Esophagus squamous epithelium (tissue), 5 donors: ENCODE measurements at places on chromosomes 16 and 17.

DNA sequence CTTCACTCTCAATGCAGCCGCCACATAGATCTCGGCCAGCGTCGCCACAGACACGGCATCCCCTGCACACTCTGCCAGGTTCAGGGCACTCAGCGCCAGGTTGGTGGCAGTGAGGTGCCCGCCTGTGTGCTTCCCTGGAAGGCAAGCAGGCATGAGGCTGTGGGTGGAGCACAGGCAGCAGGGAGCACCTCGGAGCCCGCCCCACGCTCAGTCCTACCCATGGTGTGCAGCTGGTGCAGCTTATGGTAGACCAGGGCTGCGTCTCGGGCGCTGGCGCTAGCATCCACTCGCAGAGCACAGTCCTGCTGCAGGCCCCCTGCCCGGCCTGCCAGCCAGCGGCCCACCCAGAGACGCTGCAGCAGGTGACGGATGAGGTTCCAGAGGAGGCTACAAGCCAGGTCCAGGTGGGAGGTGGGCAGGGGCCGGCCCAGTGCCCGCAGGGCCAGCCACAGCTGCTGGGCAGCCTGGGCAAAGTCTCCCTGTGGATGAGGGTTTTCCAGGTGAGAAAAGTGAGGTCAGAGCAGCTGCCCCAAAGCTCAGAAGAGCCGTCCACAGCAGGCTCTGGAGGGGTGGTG, 20.5 kb downstream of the SREBF1 start:
- no peak for DNase-seq

GRCh38 chr16:73190256-73190655, 142.3 kb upstream of the ZFHX3 start:
- DNase-seq, result no peak

DNA sequence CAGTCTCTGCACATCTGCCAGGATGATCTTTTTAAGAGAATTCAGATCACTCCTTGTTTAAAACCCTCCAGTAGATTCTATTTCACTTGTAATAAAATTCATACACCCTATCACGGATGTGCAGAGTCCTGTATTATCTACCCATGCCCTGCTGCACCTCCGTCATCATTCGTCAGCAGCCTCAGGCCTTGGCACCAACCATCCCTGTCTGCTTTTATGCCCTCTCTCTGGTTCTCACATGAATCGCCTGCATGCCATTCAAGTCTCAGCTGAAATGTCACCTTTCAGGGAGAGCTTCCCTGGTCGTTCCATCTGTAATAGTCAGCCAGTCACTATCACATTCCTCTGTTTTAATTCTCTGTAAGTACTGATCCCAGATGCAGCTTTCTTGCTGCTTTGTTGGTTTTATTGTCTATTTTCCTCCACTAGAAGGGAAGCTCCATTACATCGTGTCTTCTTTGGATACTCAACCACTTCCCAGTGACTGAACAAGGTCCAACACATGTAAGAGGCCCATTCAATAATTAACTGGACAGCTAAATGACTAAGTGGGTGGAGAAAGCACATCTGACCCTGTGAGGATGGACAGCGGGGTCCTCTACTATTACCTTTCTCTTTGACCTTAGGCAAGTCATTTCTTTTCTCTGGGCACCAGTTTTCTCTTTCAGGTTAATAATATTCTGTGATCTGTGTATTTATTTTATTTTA, 81.2 kb upstream of the GOT2 start:
- DNase-seq, result no peak

DNA sequence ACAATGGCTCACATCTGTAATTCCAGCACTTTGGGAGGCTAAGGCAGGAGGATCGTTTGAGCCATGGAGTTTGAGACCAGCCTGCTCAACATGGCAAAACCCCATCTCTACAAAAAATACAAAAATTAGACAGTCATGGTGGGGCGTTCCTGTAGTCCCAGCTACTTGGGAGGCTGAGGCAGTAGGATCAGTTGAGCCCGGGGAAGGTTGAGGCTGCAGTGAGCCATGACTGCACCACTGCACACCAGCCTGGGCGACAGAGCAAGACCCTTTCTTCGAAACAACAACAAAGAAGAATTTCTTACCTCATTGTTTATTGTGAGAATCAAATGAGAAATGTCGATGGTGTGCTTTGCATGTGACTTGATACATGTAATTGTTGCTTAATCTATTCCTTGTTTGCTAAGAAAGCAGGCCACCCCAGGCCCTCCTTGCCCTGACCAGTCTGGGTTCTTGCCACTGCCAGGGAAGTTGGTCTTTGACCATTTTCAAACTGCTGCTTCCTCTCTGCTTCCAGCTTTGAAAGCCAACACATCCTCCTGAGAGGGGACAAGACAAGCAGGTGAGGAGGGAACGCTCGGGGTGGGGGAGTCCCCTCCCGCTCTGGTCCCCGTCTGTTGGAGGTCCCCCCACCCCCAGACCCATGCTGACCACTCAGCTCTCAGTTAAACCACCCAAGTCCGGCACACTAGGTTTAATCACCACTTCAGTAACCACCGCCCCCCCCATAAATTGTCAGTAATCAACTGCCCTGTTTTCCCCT, 47.3 kb upstream of the CPNE2 start:
- DNase-seq, result no peak

DNA sequence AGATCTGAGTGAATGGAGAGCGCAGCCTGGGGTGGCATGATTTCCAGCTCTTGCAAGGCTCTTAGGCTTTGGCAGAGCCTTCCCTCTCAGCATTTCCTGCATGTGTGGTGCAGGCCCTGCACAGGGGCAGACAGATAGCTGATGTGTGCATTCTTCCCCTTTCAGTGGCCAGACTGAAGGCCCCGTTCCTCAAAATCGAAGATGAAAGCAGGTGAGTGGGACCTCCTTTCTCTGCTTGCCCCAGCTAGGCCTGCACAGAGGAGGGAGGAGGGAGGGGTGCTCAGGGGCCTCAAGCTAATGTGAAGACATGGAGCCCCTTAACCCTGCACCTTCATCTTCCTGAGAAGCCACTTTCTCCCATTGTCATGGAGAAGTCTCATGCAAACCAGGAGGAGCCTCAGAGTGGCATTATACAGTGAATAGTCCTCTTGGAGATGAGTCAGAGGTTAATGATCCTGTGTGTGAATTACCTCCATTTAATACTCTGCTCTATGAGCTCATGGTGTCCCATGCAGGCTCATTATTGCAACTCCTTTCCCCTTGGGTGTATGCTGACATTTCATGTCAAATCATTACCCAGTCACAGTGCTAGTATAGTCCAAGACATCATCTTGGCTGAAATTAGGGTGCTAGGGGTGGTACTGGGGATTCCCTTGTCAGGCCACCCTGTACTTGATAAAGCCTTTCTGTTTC, 20.4 kb upstream of the ADAM11 start:
- DNase-seq, result no peak

DNA sequence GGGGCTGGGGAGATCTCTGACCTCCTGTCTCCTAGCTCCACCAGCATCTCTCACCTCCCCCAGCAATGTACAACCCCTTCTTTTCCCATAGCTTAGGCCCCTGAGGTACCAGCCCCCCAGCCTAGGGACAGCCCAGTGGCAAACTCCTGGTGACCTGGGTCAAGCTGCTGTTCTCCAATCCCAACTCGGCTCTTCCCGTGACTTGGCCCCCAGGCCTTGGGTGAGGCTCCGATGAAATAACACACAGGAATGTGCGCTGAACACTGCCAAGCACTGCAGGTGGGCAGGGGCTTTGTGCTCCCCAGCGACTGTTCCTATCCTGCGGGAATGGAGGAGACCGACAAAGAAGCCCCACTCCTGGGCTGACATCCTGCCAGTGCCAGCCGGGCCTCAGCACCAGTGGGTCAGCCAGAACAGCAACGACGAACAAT, 63.7 kb upstream of the AMZ2 start:
- DNase-seq, result no peak

DNA sequence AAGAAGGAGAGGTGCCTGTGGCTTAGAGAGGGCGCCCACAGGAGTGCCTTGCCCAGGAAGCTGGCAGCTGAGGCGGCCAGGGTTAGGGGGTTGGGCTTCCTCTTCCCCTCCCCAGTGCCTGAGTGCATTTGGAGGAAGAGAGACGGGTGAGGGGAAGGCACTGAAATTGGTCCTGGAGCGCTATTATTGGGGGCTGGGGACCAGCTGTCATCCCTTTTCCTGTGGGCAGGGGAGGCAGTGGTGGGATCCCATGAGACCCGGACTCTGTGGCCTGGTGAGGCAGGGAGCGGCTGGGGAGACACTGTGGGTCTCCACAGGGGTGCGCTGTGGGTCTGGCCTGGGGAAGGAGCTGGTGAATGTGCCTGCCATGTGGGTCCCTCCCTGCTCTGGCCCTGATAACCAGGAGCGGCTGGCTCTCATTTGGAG, 259.7 kb downstream of the SEC14L1 start:
- DNase-seq, result no peak

GRCh38 chr17:50833510-50834428, 1.6 kb upstream of the WFIKKN2 start:
- no peak for DNase-seq

GRCh38 chr17:34598161-34598776, 18.9 kb downstream of the TMEM132E start:
- no peak for DNase-seq

- DNase-seq, result no peak
Measured at GRCh38 chr16:49795513-49795912, 60.4 kb downstream of the ZNF423 start.

DNA sequence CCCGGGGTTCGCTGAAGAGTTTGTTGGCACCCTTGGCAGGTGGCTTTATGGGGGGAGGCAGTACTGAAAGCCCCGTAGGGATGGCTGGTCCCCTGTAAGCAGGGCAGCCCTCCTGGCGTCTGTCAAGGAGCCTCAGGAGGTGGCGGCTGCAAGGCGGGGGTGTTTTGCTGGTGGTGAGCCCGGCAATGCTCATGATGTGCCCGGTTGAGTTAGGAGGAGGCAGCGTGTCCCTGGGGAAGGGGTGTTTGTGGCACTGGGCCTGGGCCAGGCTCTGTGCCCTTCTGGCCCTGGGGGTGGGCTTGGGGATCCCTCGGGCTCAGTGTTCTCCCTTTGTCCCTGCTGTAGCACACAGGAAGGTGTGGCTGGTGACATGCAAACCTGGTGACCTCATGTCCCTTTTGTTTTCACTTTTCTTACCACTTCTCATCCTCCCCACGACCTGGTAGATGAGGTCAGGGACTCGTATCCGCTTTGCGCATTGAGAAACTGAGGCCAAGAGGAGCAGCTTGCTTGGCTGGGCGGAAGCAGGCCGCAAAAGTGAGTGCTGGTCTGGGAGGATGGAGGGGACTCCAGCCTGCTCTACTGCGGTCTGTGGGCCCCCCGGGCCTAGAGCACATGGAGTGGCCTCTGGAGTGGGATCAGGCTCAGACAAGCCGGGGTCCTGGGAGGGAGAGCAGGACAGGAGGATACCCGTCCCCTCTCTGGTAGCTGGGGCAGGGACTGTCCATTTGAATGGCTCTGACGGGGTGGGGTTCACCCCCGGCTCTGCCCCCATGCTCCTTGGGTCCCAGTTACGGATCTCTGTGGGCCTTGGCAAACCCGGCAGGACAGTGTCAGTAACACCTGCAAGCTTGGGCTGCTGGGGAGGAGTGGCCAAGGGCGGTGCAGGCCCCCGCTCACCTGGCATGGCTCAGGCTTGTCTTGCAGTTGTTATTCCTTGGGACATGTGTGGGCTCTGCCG, 2.2 kb downstream of the SNN start:
- no peak for DNase-seq

GRCh38 chr17:12867726-12868125, 78.4 kb downstream of the ARHGAP44 start:
- DNase-seq, result no peak

- no peak for DNase-seq
Measured at GRCh38 chr16:81836279-81837054, 57.4 kb downstream of the PLCG2 start.

DNA sequence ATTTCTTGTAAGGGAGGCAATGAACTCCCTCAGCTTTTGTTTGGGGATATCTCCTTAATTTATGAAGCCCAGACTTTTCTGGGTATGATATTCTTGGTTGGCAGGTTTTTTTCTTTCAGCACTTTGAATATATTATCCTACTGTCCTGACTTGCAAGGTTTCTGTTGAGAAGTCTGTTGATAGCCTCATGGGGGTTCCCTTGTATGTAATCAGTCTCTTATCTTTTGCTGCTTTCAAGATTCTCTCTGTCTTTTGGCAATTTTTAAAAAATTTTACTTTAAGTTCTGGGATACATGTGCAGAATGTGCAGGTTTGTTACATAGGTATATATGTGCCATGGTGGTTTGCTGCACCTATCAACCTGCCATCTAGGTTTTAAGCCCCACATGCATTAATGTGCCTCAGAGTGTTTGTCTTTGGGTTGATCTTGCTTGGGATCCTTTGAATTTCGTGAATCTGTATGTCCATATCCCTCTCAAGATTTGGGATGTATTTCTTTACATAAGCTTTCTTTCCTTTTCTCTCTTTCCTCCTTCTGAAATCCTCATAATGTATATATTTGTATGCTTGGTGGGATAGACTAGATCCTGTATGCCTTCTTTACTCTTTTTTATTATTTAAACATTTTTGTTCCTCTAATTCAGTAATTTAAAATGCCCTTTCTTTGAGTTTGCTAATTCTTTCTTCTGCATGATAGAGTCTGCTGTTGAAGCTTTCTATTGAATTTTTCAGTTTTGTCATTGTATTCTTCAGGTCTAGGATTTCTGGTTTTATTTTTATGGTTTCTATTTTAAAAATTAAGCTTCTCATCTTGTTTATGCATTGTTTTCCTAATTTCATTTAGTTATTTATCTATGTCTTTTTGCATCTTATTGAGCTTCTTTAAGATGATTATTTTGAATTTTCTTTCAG, 5.2 kb upstream of the KRT25 start:
- DNase-seq, result no peak

DNA sequence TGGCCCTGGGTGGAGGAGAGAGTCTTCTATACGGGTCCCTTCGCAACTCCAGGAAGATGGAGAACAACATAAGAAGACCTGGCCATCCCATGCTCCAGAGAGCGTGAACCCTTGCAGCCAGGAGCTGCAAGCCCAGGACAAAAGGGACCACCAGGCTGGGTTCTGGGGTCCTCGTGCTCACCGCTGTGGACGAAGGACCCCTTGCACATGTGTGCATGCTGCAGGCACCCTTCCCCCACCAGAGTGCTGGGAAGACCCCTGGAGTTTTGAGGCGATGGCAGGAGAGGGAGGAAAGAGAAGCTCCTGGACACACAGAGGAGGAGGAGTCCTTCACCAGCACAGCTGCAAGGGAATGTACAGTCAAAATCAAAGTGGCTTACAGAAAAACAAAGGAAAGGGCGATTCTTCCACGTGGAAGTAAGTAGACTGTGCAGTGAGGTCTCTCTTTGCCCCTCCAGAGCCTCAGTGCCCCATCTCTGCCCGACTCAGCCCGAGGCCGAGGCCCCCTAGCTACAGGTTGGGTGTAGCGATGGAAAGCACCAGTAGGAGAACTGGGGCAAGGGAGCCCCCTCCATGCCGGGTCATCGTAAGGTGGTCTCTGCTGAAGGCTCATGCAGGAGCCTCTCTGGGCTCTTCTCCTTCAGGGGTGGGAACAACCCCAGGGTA, 51.3 kb downstream of the PIMREG start:
- no peak for DNase-seq

GRCh38 chr17:58532555-58532951, 18.1 kb upstream of the MTMR4 start:
- DNase-seq, result no peak

GRCh38 chr17:82602487-82602886, 45.8 kb downstream of the WDR45B start:
- DNase-seq, result no peak
